ENCODE measurements at places on chromosomes 2 and 18.

DNA sequence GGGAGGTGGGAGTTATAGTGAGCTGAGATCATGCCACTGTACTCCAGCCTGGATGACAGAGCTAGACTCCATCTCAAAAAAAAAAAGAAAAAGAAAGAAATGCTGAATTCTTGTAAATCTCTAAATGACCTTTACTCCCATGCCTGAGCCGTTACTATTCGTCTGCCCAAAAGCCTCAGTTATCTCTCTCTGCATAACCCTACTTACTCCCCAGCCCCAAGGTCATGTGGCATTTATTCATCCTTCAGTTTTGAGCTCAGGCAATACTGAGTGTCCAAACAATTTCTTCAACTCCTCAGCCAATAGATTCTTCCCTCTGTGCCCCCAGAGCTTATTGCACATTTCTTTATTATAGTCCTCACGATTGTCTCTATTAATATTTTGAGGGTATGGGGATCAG, 28.8 kb downstream of the RAB1A start:
- DNase-seq, result no peak

GRCh38 chr18:49650426-49650891, 88.6 kb downstream of the LIPG start:
- DNase-seq, result no peak

- DNase-seq, result no peak
Observed at GRCh38 chr2:106363791-106364190, 104.4 kb downstream of the RGPD3 start.

GRCh38 chr2:146324951-146325350, 1519.9 kb upstream of the ACVR2A start:
- DNase-seq, result no peak

GRCh38 chr2:43819491-43820163, 19.0 kb downstream of the ABCG5 start:
- no peak for DNase-seq

- DNase-seq, result no peak
Observed at GRCh38 chr2:176084611-176085119, 903 bp upstream of the EVX2 start.

GRCh38 chr2:200226451-200227426, 79.8 kb upstream of the SPATS2L start:
- DNase-seq, result no peak

DNA sequence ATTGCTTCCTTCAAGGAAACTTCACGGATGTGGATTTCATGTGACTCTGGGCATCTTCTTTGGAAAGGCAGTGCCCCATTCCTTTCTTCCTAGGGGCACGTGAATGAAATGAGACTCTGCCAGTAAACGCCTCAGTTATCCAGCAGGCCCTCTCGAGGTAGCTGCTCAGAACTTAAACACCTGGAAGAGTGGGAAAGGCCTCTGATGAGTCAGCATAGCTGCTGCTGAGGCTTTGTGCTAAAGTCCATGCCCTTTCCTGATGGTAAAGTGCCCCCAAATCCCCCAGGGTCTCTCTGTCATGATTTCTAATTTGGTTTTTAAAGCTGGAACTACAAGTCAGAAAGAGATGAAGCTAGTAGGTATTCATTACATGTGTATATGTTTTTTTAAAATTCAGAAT, 3.8 kb downstream of the SLC1A4 start:
- DNase-seq, result no peak

DNA sequence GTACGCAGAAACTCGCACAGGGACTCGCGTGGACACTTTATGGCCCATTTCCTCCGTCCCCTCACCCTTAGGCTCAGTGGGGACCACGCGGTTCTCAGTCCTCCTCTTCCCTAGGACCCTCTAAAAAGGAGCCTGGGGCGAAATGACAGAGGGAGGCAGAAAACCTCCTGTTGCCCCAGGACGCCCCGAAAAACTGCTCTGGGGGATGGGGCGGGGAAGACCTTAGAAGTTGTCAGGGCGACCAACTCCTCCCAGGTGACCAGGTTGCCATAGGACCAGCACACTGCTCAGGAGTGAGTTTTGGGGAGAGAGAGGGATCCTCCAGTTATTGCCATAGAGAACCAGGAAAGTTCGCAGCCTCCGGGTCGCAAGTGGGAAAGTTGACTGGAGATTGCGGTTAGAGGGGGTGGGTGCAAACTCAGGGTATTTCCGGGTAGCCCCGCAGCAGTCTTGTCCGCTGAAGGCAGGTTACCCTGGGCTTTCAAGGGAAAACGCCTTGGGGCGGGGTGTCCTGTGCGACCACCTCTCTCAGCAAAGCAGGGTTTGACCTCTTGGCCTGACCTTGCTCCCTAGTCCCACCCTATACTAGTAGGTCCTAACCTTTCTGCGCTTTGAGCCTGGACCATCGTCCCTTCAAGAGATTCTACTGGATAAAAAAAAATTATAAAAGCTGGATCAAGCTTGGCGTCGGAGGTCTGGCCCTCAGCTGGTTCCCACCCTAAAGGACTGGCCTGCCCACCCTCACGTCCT, 7.8 kb upstream of the PAX3 start:
- no peak for DNase-seq
